Activated CD8-positive, alpha-beta T cell treated with anti-CD3 and anti-CD28 coated beads for 36 hours (primary cell): ENCODE measurements at places on chromosomes 11 and 22. TPM values are rescaled to one million over a fixed set of nuclear protein-coding genes. Genes with fewer than 3 reads are reported as not detected.

Gene OR52E8
- not detected for total RNA-seq

Gene SPON1
- 1.4 TPM for total RNA-seq

Gene GATD1
- total RNA-seq = 48.8 TPM

DNA sequence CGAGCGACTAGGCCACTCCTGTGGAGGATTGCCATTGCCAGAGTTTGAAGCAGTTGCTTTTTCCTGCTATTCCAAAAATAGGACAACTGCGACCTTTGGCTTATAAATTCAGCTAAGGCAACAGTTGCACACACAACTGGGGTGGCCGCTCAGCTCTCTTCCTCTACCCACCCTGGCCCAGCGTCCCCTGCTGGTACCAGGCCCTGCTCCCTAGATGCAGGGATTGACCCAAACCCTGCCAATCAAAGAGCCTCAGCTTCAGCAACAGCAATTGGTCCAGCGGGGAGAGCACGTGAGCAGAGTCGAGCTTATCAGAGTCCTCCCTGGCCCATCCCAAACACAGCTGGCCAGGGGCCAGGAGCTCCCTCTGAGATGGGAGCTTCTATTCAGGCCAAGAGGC lies 22.0 kb upstream of the CABP2 start:
- H3K4me3 ChIP-seq = no peak overlapping the region
- no peak for DNase-seq
- H3K4me1 ChIP-seq = no peaks in the 10 kb centered on the region

DNA sequence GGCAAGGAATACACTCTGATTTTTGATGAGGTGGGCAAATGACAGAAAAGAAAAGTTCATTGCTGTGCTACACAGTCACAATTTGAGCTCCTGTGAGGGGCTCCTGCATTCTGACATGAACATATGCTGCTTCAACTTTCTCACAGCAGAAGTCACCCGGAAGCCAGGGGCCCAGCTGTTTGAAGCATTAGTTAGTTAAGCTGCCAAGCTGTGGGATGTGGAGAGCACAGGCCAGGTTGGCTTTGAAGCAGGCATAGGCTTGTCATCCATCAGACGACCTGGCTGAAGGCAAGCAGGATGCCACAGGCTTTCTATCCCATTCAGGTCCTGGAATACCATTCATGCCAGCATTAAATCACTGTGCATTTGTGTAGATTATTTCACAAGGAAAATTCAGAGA lies 63.1 kb downstream of the MTNR1B start:
- H3K4me1 ChIP-seq = no peaks in the 10 kb centered on the region
- peaks cover 10% of the 10 kb centered on the region for H3K27me3 ChIP-seq
- DNase-seq = no peak

- H3K36me3 ChIP-seq = no peaks in the 10 kb centered on the region
- no peak for DNase-seq
- H3K27me3 ChIP-seq = peaks cover 1% of the 10 kb centered on the region
- no peak overlapping the region for H3K4me3 ChIP-seq
Measured at GRCh38 chr11:11397036-11397415, 44.0 kb upstream of the CSNK2A3 start.

GRCh38 chr22:35538801-35539321 lies 1.8 kb upstream of the RASD2 start:
- H3K27ac ChIP-seq = no peak overlapping the region
- peaks cover 22% of the 10 kb centered on the region for H3K27me3 ChIP-seq
- peaks cover 9% of the 10 kb centered on the region for H3K4me1 ChIP-seq
- peak; percentile 54 for DNase-seq

GRCh38 chr11:106697058-106697457 lies 321.2 kb downstream of the GUCY1A2 start:
- H3K27me3 ChIP-seq = no peaks in the 10 kb centered on the region

DNA sequence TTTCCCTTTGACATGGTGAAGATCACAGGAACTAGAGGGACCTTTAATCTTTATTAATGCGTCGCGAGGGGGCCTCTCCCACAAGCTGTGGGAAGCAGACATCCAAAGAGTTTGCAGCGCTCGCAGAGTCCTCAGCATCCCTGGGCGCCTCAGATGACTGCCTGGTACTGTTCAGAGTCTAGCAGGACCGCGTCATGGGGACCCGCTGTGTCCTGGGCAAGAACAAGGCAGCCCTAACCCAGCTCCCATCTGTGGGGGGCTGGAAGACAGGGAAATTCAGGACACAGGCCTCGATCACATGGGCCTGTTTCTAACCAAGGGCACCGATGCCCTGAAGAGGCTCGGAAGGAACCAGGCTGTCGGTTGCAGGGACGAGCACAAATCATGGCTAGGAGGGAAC lies 40.0 kb downstream of the CACNG2 start:
- H3K27me3 ChIP-seq = peaks cover 14% of the 10 kb centered on the region
- no peaks in the 10 kb centered on the region for H3K36me3 ChIP-seq
- no peak for DNase-seq
- no peak overlapping the region for H3K27ac ChIP-seq

DNA sequence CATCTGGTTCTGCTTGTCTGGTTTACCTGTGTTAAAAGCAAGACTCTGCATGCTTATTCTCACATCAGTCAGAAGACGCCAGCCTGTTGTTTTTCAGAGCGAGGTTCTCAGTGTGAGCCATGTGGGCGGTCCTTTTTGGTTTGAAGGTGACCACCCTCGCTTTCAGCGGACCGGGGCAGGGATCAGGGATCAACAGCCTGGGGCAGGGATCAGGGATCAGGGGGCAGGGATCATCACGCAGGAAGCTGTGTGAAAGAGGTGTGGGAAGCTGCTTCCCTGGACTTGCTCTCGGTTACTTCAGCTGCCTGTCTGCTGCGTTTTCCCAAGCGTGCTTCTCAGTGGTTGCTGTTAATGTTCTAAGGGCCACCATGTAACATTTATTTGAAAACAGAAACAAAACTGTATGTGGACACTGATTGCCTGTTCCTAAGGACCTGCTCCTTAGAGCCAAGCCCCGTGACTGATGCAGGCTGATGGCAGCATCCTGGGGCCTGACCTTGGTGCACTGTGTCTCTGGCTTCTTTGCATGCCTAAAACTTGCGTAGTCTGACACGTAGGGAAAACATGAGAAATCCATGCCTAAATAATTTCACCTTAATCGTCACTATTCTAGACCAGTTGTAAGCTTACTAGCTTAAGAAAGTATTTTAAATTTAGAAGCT lies 146.9 kb downstream of the ATXN10 start:
- H3K4me1 ChIP-seq = no peaks in the 10 kb centered on the region
- peaks cover 30% of the 10 kb centered on the region for H3K36me3 ChIP-seq
- no peaks in the 10 kb centered on the region for H3K27me3 ChIP-seq
- H3K27ac ChIP-seq = no peak overlapping the region

- peaks cover 12% of the 10 kb centered on the region for H3K4me1 ChIP-seq
- peaks cover 2% of the 10 kb centered on the region for H3K36me3 ChIP-seq
- H3K4me3 ChIP-seq = no peak overlapping the region
- no peak overlapping the region for H3K27ac ChIP-seq
Measured at GRCh38 chr11:68812526-68812925, 29.2 kb downstream of the CPT1A start.

DNA sequence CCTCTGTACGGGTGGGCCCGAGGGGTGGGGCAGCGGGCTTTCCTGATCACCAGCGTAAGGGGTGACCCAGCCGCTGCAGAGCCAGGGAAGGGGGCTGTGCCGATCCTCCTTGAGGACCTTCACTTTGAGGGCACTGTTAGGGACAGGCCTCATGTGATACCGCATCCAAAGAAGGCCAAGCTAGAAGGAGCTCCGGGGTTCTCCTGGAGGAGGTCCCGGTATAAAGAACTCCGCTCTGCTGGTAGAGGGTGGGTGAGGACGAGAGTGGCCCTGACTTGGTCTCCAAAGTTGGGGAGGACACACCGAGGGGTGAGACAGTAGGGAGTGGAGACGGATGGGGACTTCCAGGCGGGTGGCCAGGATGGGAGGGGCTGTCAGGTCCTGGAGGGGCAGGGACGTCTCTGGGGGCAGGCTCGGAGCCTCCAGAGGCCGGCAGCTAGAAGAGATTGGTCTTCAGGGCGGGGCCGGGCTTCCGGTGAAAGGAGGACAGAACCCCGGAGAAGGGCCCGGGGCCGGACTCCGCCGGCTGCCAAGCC lies 4.6 kb downstream of the PHOX2A start:
- H3K4me3 ChIP-seq = no peak overlapping the region
- DNase-seq = peak; percentile 25
- peaks cover 19% of the 10 kb centered on the region for H3K4me1 ChIP-seq
- H3K27ac ChIP-seq = no peak overlapping the region
- peaks cover 12% of the 10 kb centered on the region for H3K36me3 ChIP-seq
- peaks cover 39% of the 10 kb centered on the region for H3K27me3 ChIP-seq

GRCh38 chr11:12083380-12083779 lies 27.0 kb upstream of the MICAL2 start:
- peak; percentile 54 for DNase-seq
- no peaks in the 10 kb centered on the region for H3K36me3 ChIP-seq
- no peaks in the 10 kb centered on the region for H3K27me3 ChIP-seq
- no peak overlapping the region for H3K4me3 ChIP-seq
